Urinary bladder (tissue), 4 donors: ENCODE measurements at places on chromosomes 7 and 10. TPM values are rescaled to one million over a fixed set of nuclear protein-coding genes. Genes with fewer than 3 reads are reported as not detected.

- no peak for DNase-seq
Observed at GRCh38 chr7:156589808-156590207, 50.8 kb upstream of the RNF32 start.

DNA sequence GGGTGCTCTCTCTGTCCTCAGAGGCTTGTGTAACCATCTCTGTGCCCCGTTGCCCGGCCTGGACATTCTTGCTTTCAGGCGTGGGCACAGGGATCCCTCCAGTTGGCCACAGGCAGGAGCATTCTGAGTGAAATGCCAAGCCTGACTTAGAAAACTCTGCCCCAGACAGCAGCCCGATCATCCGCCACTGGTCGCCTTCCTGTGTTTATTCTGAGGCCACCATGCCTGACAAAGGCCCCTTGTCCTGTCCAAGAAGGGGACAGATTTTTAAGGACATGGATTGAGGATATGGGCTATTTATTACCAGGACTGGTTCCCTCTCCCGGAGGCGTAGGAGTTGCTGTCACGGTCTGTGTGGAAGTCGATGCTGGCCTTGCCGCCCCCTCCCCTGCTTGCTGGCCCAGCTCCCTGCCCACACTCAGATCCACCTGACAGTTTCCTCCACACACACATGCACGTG is 54.3 kb downstream of the SPOCK2 start:
- no peak for DNase-seq

GRCh38 chr10:78925800-78926319 is 142.9 kb upstream of the ZMIZ1 start:
- no peak for DNase-seq

DNA sequence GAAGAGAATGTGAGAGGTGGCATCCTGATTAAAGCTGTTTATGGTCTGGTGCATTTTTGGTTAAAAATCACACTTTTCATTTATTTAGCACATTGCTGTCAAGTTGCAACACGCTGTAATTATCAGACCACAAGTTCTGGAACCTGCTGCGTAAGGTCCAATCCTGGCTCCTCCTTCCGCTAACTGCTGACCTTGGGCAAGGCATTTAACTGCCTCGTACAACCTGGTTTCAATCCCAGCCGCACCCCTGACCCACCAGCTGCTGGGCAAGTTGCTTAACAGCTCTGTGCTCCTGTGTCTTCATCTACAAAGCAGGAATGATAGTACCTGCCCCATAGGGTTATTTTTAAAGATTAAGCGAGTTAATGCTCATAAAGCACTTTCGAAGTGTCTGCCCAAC is 281.8 kb downstream of the PAXIP1 start:
- DNase-seq = no peak

- DNase-seq = peak; percentile 62
Observed at GRCh38 chr7:41886262-41886900, 183.5 kb upstream of the INHBA start.

DNA sequence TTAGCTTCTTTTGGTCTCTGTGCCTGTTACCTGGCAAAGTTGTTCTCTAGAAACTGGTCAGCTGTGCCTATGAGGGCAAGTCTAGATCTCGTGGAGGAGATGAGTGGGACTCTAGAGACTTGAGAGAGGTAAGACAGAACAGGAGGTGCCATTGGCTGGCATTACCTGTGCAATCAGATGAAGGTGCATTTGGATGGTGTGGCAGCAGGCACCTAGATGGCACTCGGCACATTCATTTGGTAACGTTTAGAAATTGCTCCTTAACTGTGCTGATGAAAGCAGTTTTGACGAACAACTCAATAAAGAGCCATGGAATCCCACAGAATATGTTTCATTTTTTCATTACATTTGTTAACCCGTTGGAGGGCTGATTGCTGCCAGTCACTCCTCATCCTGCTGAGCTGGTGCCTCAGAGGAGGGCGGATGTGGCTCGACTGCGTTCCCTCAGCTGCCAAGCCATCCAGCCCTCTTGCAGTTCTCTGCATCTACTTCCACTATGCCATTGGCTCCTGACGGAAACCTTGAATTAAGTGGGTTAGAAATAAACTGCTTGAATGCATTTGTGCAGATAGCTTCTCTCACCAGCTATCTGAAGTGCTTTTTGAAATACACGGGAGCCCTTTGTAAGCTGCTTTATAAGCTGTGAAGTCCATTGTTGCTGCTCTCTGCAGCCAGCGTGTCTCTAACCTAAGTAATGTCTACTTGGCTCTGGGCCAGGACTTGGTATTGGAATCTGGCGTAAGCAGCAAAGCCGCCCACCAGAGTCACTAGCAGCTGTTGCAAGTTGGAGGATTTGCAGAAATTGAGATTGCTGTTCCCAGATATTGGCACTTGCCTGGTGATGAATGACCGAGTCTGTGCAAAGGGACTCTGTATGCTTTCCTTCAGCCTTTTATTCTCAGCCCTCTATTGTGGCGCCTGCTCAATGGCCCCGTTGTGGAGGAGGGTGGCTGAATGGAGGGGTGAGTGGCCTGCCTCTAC is 87.4 kb downstream of the LRRC4 start:
- peak; percentile 35 for DNase-seq

- DNase-seq = no peak
Observed at GRCh38 chr7:51316262-51316665, 345 bp downstream of the COBL start.

DNA sequence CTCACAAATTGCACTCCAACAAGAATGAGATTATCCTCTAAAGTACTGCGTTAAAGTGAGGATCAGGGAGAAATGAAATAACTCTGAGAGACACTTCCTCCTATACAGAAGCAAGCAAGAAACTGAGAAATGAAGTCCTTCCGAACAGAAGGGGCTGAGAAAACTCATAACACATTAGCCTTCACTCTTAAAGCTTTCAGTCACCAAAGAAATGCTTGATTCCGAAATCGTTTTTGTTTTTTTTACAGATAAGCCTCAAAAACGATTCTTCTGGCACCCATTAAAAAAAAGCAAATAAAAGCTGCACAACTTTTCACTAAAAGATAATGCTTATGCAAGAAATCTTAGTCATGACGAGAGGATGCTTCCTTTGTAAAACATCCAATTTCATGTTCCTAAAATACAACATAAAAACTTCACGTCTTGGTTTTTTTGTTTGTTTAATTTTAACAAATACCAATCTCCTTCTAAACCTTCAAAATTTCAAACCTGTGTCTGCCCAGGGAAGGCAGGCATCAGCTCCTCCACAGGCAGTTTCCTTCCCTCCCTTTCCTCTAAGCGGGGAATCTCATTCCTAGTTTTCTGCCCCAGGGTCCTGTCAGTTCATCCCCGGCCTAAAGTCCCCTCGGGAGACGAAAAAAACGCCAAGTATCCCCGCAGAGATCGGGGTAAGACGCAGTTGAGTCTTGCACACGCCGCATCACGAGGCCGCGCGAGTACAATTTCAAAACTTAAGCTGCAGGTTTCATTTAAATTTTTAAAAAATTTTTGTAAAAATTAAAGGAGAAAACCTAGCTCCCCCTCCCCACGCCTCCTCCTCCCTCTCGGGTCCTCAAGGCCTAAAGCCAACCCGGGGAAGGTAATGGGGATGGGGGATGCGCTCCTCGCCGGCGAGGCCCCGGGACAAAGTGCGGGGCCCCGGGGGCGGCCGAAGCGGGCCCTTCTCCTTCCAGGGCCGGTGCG is 1.1 kb downstream of the BAZ1B start:
- no peak for DNase-seq

DNA sequence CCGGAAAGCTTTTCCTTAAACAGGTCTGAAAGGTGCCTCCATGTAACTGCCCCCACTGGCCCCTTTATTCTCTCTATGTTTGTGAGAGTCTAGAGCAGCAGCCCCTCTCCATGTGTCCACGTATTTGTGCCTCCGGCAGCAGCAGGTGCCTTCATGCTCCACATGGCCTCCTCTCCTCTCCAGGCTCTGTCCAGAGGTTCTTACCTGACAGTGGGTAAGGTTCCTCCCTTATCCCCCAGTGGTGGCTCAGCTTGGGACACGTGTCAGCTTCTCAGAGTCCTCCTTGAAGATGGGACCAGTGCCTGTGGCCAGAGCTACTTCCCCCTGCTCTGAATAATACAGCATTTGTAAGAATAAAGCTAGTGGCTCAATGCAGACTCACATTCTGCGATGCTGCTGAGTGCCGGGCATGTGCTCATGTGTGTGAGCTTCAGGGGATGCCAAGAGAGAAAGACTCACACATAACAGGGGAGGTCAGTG is 7.9 kb downstream of the CALML3 start:
- no peak for DNase-seq

DNA sequence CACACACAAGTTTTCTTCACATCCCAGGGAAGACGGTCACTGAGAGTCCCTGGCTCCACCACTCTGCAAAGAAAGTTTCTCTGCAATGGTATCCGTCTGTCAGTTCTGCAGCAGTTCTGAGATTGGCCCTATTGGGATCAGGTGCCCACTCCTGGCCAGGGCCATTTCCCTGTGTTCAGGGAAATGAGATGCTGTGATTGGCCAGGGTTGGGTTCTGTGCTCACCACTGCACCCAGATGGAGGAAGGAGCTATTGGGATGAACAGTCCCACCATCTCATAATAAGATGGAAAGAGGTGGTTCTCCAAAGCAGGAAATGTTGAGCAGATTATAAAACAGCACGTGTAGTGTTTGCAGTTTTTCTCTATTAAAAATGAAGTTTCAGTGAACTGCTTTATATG is 13.3 kb upstream of the PIP4K2A start:
- DNase-seq = no peak

Gene CHRM2
- total RNA-seq = 19.8 TPM

Gene TMUB1
- total RNA-seq = 9.7 TPM

Gene ZNF32
- 37.7 TPM for total RNA-seq

Gene PDE6C
- not detected for total RNA-seq
